Kidney epithelial cell (primary cell): ENCODE measurements at places on chromosomes 3 and 15.

GRCh38 chr3:178275311-178275710 is 260.9 kb upstream of the KCNMB2 start:
- DNase-seq: no peak

GRCh38 chr3:72176537-72177041 is 391.6 kb upstream of the PROK2 start:
- DNase-seq: no peak

GRCh38 chr3:106130384-106131198 is 261.8 kb upstream of the CBLB start:
- peak; percentile 37 for DNase-seq

- no peak for DNase-seq
Measured at GRCh38 chr3:194078045-194078821, 57.7 kb upstream of the HES1 start.

DNA sequence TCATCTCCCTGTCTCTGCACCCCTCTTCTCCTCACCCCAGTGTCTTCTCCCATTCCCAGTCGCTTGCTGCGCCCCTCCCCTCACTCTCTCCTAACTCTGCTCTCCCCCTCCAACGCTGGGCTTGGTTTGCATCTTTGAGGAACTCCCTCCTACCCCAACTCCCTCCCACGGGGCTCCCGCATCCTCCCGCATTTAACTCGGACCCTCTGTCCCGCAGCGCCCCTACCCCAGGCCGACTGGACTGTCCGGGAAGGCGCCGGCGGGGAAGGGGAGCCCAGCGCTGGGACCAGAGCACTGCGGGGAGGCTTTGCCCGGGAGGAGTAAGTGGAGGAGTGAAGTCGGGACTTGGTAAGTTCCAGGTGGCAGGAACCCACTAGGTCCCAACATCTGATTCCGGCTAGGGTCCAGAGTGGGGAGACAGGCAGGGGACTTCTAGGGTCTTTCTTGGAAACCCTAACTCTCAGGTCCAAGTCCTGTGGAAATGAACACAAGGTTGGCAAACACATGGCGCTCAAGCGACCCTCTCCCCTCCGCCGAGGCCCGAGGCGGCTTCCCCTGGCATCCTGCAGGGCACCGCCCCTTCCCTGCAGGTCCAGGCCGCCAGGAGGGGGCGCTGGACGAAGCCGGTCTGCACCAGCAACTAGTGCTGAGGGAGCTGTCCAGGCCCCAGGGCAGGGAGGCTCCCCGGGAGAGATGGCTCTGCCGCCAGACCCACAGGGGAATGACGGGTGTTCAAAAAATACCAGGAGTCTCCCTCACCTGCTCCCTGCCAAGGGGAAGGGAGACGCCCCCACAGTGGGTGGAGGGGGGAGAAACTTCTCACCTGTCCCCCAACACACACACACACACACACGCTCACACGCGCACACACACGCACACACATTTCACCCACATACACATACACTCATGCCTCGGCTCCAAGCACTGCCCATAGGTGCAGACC is 53.2 kb downstream of the LHFPL4 start:
- DNase-seq: peak; percentile 14

DNA sequence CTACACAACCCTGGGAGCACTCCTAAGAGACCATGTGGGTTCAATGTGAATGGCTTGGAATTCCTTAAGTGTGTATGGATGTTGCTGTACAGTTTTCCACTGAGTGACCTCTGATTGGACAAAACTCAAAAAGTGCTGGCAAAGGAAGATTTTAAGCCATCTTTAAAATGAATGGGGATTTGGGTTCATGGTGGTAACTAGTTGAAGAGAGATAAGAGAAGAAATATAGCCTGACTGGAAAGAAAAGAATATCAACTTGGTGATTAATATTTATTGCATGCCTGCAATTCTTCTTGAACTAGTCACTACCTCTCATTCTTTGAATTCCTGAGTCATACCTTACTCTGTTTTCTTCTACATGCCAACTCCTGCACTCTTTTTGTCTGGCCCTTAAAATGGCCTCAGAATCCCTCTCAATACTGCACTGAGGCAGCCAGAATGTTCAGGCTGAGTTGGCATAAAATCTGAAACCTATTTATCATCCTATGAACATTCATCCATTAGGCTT is 124.7 kb downstream of the RPL22L1 start:
- DNase-seq: peak; percentile 67

DNA sequence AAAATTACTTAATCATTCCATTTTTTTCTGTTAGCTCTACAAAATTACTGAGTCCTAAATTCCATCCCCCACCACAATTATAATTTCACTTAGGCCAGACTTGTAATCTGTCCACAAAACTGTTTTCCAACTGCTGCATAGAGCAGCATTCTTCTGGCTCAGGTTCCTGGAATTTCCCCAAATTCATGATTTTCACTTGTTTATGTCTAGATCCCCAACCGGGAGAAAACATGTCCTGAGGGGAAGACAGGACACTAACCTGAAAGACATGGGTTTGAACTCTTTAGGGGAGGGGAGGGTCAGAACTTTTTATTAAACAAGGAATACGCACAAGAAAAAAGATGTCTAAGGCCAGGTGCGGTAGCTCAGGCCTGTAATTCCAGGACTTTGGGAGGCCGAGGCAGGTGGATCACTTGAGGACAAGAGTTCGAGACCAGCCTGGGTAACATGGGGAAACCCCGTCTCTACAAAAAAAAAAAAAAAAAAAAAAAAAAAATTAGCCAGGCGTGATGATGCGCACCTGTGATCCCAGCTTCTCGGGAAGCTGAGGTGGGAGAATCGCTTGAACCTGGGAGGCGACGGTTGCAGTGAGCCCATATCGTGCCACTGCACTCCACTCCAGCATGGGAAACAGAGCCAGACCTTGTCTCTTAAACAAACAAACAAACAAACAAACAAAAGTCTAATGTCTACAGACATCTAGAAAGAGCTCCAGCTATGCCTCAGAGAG is 1.5 kb downstream of the ETFA start:
- no peak for DNase-seq

- no peak for DNase-seq
Measured at GRCh38 chr3:31932990-31933389, 48.1 kb downstream of the OSBPL10 start.

DNA sequence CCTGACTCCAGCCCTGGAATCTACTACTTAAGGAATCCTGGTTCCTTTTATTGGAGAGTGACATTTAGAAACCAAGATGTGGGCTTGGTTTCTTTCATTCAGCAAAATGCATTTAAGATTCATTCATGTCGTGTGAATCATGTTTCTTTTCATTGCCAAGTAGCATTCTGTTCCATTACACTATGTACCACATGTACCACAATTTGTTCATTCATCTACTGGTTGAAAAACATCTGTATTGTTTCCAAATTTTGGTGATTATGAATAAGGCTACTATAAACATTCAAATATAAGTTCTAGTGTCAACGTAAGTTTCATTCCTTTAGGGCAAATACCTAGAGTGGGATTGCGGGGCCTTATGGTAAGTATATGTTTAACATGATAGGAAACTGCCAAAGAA is 264.2 kb downstream of the VPS13C start:
- DNase-seq: no peak

GRCh38 chr3:122975163-122975923 is 52.2 kb downstream of the SEMA5B start:
- peak; percentile 61 for DNase-seq

DNA sequence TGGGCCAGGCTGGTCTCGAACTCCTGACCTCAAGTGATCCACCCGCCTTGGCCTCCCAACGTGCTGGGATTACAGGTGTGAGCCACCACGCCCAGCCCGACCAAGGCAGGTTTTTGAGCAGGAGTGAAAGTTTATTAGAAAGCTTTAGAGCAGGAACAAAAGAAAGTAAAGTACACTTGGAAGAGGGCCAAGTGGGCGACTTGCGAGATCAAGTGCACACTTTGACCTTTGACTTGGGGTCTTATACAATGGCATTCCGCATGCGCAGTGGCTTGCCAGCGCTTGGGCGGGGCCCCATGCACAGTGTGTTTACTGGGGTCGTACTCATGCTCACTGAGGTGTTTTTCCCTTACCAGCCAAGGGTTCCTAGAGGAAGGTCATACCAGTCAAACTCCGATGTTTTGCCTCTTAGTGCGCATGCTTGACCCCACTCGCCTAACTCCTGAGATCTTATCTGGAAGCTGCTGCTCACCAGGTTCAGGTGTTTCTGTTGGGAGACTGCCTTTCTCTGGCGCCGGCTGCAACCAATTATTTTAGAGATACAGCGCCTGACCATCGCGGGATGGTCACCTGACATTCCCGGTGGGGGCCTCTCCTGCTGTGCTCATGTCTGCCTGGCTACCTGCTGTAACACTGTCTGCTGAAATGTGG is 46.9 kb upstream of the FLNB start:
- no peak for DNase-seq

DNA sequence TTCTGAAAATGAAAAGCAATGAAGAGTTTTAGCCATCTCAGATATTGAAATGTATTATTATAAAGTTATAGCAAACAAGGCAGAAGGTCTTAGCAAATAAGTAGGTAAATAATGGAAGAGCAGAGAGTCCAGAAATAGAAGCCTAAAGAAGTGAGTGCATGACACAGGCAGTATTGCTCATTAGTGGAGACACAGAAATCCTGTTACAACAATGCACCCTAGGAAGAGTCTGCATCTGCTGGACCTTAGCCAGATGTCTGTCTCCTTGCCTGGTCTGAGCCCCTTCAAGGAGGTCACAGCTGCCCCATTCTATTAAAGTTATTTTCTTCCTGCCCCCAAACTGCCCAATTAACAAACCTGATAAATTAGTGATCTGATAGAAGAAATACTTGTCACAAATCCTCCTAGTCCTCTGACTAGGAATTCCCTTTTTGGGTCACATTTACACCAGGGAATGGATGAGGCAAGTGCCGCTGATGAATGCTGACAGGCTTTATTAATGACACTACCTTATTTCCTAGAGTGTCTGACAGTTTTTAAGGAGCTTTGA is 51.9 kb downstream of the HOMER2 start:
- DNase-seq: no peak

GRCh38 chr3:178435575-178435974 is 100.7 kb upstream of the KCNMB2 start:
- DNase-seq: no peak

GRCh38 chr3:163476179-163476578 is 1602.1 kb downstream of the SI start:
- no peak for DNase-seq

- DNase-seq: no peak
Measured at GRCh38 chr3:37443363-37444035, 269.1 kb upstream of the LRRFIP2 start.

GRCh38 chr15:63323798-63324563 is 46.6 kb downstream of the APH1B start:
- DNase-seq: no peak

GRCh38 chr3:54619531-54619930 is 308.3 kb downstream of the LRTM1 start:
- no peak for DNase-seq

- no peak for DNase-seq
Measured at GRCh38 chr3:12024959-12025570, 20.9 kb downstream of the SYN2 start.

GRCh38 chr3:71497971-71498444 is 85.5 kb downstream of the FOXP1 start:
- no peak for DNase-seq

- no peak for DNase-seq
Measured at GRCh38 chr3:8421267-8421666, 80.4 kb upstream of the LMCD1 start.

- DNase-seq: no peak
Measured at GRCh38 chr15:96421178-96421601, 90.7 kb downstream of the NR2F2 start.

DNA sequence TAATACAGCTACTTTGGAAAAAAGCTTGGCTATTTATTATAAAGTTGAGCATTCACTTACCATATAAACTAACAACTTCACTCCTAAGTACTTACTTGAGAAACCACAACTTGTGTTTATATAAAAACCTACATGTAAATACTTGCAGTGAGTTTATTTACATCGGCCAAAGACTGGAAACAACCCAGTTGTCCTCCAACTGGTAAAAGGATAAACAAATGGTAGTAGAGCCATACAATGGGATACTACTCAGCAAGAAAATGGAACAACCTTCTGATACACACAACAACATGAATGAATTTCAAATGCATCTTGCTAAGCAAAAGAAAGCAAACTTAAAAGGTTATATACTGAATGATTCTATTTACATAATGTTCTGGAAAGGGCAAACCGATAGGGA is 63.7 kb downstream of the SLC7A14 start:
- no peak for DNase-seq

GRCh38 chr3:11185564-11186317 is 31.4 kb downstream of the HRH1 start:
- DNase-seq: peak; percentile 63

GRCh38 chr15:63944681-63944955 is 101.7 kb downstream of the DAPK2 start:
- DNase-seq: no peak

GRCh38 chr15:92899948-92900730 is at the start of gene CHD2:
CHD2 (plus strand) TSS chr15:92900324; CDS start chr15:92901238, 914 bp downstream.
- no peak for DNase-seq

GRCh38 chr3:46208167-46208704 is at the start of gene CCR1:
CCR1 (minus strand) TSS chr3:46208313; CDS start chr3:46204313, 4,000 bp downstream.
- no peak for DNase-seq

DNA sequence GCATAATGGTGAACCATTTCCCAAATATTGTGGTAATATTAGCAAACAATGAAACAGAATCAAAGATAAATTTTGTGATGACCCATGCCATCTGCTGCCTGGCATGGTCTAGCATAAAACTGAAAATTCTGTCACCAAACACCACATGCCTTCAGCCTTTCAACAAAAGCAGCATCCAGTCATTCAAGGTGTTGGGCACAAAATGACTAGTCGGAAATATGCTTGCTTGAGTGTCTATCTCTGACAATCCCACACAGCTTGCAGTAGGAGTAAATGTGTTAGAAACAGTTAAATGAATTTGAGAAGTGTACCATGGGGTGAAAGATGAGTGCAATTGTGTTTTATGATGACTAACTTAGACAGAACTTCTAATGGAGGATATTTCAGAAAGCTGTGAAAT is 61.7 kb upstream of the CDIN1 start:
- DNase-seq: no peak

- no peak for DNase-seq
Measured at GRCh38 chr15:85652457-85652856, 142.3 kb downstream of the KLHL25 start.

DNA sequence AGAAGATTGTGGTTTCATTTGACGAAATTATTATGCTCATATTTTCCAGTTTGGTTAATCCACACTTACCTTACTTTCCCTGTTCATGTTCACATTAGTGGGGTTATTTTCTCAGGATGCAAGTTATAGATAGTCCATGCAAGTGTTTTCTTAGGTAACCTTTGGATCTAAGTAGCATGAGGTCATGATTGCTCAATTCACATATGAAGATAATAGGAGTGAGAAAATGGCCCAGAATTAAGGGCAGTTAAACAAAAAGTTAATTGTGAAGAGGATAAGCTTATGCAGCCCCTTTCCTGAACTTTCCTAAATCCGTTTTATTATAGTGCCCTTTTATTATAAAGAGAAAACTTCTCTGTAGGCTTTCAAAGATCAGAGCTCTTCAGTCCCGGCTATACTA is 83.4 kb downstream of the CD200R1L start:
- no peak for DNase-seq
